Activated CD4-positive, alpha-beta T cell treated with anti-CD3 and anti-CD28 coated beads, Interleukin-2, amount 50 U/mL, for 48 hours (primary cell): ENCODE measurements at places on chromosomes 7 and 10.
A peak's percentile ranks its signal among the peaks of the same experiment; 100 is the strongest.

GRCh38 chr7:158249692-158250091 lies 337.9 kb downstream of the PTPRN2 start:
- DNase-seq = no peak

DNA sequence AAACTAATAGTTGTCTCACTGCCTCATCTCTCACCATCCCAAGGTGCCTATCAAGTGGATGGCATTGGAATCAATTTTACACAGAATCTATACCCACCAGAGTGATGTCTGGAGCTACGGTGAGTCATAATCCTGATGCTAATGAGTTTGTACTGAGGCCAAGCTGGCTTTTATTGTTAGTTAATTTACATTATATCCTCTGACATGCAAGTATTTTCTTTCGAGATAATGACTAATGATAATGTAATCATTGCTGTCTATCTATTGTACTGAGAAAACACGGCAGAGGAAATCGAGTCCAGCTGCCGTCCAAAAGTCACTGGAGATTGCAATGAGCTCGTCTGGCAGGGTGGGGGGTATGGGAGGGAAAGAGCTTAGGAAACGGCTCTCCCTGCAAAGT lies 172.4 kb upstream of the LANCL2 start:
- no peak for DNase-seq

DNA sequence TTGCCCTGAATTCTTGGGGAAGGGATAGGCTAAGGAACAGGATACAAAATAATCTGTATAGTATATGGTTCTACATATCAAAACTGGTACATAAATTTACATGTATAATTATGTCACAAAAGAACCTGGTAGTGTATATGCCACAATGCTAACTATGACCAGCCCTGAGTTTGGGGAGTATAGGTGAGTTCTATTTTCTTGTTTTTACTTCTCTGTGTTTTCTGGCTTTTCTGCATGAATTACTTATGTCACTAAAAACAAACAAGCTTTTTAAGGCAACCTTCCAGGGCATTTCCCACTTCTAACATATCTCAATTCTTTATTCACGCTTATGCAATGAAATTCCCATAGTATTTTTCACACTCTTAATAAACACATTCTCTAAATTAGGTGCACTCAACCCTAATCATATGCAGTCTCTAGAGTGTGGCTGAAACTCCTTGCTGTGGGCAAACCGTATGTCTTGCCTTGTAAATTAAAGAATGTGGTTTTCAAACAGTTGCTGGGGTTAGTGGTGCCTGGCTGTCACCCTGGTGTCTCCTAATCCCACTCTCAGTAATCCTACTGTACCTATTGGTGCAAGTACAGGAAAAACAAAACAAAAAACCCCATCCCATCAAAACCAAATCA lies 14.0 kb upstream of the INSIG1 start:
- DNase-seq = no peak

DNA sequence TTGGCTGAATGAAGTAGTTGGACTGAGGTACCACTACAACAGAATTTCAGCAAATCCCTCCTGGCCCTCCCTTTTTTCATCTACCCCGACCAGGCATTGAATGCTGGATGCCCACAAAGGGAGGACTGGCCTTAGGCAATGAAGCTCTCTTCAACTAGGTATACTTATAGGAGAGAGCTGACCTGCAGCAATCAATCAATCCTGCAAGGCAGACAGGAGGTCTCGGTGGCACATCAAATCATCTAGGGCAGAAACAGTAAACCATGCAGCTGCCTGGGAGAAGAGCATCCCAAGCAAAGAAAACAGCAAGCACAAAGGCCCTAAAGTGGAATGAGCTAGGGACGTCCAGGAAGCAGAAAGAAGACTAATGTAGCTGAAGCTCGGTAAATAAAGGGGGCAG lies 2.4 kb upstream of the ABRAXAS2 start:
- DNase-seq = no peak

- DNase-seq = no peak
Observed at GRCh38 chr7:138089080-138089901, 13.0 kb downstream of the AKR1D1 start.

GRCh38 chr7:67858931-67859330 lies 862.3 kb downstream of the TYW1 start:
- DNase-seq = no peak

- no peak for DNase-seq
Observed at GRCh38 chr7:36777062-36777461, 52.8 kb upstream of the AOAH start.

DNA sequence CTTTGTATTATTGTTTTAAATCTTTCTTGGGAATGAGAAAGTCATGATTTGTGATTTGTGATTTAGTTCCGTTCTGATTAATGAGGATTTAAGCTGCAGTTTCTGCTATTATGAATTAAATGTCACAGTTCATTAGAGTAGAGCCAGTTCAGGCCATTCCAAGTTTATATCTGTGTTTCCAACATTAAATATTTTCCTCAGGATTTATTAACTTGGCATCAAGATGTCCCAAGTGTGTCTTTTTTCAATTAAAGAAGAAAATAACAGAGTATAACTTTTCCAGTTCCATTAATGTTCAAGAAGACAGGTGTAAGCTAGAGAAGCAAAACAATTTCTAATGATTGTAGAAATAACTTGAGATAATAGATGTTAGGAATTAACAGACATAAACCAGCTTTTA lies 1183.2 kb upstream of the CELF2 start:
- no peak for DNase-seq

GRCh38 chr10:14374745-14375445 lies 44.2 kb upstream of the FRMD4A start:
- DNase-seq = no peak

GRCh38 chr7:106180721-106181120 lies 68.6 kb upstream of the SYPL1 start:
- no peak for DNase-seq

- DNase-seq = no peak
Observed at GRCh38 chr7:94525923-94526322, 16.3 kb downstream of the CASD1 start.

GRCh38 chr7:34392972-34393371 lies 265.0 kb upstream of the NPSR1 start:
- DNase-seq = no peak

- DNase-seq = no peak
Observed at GRCh38 chr7:140206616-140207389, 30.0 kb upstream of the KDM7A start.

- no peak for DNase-seq
Observed at GRCh38 chr10:31071232-31072005, 39.8 kb upstream of the ZNF438 start.

DNA sequence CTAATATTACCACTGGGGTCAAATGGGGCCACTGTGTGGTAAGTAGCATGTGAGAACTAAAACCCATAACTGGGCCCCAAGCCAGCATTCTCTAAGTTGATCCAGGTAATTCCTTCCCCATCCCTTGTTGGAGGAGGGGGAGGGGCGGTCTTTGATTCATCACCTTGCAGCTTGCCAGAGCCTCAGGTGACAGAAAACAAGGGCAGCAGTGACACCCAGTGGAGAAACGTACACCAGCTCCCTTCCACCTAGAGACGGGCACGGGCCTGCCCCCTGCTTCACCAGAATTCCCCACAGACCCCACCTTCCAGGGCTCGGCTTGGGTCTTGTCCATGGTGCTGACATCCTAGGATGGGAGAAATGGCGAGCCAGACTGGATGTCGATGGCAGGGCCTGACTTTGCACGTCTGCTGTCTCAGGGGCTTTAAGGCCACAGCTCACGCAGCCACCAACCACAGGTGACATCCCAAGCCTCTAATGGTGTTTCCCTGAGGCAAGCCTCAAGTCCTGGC lies 102.0 kb downstream of the STRA8 start:
- DNase-seq = peak; percentile 48

DNA sequence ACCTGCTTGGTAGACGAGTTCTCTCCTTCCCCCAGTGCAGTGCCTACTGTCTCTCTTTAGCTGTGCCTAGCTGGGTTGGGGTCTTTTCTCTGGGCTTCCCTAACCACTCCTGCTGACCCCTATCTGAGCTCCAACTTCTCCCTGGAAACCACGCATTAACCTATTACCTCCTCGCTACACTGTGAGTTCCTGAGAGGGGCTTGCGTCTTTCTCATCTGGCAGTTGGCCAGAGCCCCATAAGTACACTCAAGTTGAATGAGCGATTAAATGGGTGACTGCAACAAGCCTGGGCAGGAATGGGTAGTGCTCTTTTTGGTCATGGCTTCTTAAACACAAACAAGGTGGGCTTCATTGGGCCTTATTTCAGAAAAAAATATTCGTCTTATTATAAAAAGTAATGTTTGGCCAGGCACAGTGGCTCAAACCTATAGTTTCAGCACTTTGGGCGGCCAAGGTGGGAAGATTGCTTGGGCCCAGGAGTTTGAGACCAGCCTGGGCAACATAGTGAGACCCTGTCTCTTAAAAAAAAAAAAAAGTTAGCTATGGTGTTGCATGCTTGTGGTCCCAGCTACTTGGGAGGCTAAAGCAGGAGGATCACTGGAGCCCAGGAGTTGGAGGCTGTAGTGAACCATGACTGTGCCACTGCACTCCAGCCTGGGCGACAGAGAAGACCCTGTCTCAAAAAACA lies 41.4 kb downstream of the SYPL1 start:
- no peak for DNase-seq
